NCI-H526 (cell line): ENCODE measurements at places on chromosomes 7 and 10.

DNA sequence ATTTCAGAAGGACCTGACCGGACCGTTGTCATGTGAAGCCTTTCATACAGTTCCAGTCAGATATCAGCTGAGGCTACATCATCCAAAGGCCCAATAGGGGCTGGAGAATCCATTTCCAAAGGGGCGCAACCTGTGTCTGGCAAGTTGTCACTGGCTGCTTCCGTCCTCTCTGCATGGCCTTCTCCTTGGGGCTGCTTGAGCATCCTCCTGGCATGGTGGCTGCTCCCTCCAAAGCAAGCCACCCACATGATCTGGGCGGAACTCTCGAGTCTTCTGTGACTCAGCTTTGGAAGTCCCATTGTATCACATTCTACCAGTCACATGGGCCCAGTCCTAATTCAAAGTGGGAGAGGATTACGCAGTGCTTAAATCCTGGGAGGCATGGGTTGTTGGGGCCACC lies 207.0 kb upstream of the SHH start:
- no peak for DNase-seq

GRCh38 chr7:116339564-116339963 lies 129.2 kb downstream of the TES start:
- no peak for DNase-seq

GRCh38 chr7:51965454-51965853 lies 648.8 kb upstream of the COBL start:
- DNase-seq = no peak

DNA sequence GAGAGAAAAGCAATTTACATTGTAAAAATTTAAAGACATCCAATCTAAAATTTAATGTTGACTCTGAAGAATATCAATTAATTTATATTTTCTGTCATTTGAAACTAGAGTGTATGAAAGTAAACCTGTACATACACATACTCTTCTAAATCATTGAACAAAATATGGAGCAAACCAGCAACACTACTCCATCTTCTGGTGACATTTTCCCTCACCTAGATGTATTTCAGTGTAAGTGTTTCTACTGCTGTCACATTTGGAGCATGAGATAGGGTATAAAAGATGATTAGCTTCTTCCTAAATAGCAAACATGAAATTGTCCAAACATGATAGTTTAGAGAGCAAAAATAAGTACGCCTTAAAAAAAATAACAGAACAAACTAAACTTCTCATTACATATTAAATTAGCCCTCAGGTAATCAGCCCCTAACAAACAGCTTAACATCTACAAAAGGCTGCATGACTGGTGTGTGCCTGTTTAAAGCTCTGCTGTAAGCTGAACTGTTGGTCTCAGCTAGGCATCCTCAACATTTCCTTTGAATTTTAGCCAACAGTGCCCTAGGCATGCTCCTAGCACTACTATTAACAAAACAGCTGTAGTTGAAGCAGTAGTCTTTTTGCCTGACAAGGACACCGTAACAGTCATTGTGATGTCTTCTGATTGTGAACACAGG lies 189.8 kb downstream of the CTNNA3 start:
- no peak for DNase-seq

GRCh38 chr10:48839809-48840679 lies 99.6 kb downstream of the LRRC18 start:
- no peak for DNase-seq

DNA sequence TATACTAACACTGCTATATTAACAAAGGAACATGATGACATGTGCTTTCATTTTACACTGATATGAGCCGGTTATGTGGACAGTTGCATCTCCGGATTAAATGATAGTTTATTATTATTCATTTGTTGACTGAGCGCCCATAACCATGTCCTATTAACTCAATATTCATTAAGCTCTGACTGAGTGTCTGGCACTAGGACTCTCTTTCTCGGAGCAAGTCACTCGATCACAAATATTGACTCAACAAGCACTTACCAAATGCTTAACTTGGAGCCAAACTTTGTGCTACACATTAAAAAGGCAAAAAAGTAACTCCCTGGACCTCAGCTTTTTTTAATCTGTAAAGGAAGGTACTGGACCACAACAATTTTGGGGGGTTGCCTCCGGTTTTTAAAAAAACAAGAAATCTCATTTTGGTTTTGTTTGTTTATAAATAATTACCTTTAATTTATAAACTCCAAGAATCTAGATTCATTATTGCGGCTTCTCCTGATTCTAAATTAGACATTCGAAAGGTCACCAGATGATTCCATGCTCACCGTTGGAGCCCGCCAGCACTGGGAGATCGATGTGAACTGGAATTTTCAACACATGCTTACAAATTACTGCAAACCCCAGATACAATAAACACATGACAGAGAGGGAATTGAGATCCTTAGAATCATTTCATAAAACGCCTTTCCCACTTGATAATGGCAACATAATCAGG lies 8.9 kb upstream of the LYZL1 start:
- no peak for DNase-seq

DNA sequence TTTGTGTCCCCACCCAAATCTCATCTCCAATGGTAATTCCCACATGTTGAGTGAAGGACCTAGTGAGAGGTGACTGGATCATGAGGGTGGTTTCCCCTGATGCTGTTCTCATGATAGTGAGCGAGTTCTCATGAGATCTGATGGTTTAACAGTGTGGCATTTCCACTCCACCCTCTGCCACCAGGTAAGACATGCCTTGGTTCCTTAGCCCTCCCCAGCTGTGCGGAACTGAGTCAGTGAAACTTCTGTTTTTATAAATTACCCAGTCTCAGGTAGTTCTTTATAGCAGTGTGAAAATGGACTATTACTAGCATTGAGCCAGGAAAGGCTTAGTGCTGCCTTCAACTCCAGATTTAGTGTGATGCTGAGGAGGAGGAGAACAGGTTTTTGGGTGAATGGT lies 222.2 kb downstream of the ADRA2A start:
- DNase-seq = no peak

- no peak for DNase-seq
Measured at GRCh38 chr10:95728526-95728925, 27.4 kb upstream of the ENTPD1 start.

- DNase-seq = no peak
Measured at GRCh38 chr10:21427804-21428481, 97.5 kb downstream of the SKIDA1 start.

DNA sequence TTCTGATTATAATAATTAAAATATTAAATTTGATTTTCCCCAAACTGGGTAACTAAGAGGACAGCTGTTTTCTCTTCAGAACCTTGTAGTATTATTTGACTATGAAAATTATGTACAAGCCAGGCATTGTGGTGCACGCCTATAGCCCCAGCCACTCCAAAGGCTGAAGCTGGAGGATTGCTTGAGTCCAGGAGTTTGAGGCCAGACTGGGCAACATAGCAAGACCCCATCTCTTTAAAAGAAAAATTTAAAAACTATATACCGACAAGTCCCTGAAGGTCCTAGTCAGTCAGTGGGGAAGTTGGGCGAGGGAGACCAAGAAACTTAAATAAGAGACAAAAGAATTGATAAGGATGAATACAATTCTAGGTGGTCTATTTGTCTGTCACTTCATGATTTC lies 27.1 kb upstream of the UBE2D1 start:
- DNase-seq = no peak

DNA sequence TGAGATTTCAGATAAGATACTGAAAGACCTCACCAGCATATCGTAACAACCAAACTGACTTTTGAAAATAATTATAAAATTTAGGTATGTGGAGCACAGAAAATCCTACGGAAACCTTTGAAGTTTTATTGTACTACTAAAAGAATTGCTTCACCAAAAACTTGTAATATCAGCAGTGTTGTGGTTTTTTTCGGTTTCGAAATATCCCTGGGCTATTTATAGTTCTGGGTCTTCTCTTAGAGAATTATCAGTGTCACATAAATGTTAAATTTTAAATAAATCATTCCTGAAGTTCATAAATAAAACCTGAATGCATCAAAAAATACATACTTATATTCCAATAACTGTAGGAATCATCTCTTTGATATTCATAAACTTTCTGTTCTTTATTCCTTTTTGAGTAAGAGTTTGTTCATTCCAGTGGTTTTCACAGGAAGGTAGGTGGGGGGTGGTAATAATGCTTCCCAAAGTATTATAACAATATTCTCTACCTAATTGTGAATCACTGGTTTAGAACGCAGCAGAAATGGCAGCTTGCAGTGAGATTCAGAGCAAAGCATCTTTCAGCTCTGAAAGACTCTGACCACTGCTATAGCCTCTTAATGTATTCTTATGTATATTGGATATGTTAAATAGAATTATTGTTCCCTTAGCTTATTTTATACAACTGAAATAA lies 60.2 kb downstream of the ZNF277 start:
- no peak for DNase-seq

GRCh38 chr10:67127441-67127840 lies 201.6 kb downstream of the LRRTM3 start:
- no peak for DNase-seq

- no peak for DNase-seq
Measured at GRCh38 chr7:136030867-136031318, 53.7 kb upstream of the MTPN start.

DNA sequence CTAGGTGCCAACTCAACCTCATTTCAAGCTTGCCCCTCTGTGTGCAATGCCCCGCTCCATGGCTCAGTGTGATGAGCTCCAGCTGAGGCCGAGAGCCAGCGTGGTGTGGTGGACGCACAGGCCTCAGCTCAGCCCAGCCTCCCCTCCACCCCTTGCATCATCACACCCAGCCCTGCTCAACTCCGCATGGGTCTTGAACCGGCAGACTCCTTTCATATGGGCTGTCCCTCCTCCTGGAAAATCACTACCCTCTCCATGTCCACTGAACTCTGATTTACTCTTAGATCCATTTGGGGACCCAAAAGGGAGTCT lies 16.6 kb upstream of the SLC18A3 start:
- DNase-seq = no peak

DNA sequence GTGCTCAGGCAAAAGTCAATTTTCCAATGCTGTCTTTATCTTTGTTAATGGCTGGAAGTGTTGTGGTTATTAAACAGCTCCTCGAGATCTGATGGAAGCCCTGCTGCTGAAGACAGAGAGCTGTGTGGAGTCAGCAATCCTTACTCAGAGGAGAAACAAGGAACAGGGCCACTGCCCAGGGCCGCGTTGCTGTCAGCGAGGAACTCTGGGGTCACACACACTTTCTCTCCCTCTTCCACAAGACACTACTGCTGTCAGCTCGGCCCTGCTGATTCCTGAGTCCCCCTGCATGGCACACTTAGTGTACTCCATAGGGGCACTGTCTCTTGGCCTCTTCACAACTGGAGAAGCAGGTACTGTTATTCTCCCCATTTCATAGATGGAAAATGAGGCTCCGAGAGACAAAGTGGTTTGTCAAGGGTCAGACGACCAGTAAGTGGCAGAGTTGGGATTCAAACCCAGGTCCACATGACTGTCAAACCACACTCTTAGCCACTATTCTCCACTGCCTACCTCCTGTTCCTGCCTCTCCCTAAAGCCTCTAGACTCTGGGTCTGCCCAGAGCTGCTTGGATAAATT lies 29.3 kb upstream of the PDCD4 start:
- no peak for DNase-seq

DNA sequence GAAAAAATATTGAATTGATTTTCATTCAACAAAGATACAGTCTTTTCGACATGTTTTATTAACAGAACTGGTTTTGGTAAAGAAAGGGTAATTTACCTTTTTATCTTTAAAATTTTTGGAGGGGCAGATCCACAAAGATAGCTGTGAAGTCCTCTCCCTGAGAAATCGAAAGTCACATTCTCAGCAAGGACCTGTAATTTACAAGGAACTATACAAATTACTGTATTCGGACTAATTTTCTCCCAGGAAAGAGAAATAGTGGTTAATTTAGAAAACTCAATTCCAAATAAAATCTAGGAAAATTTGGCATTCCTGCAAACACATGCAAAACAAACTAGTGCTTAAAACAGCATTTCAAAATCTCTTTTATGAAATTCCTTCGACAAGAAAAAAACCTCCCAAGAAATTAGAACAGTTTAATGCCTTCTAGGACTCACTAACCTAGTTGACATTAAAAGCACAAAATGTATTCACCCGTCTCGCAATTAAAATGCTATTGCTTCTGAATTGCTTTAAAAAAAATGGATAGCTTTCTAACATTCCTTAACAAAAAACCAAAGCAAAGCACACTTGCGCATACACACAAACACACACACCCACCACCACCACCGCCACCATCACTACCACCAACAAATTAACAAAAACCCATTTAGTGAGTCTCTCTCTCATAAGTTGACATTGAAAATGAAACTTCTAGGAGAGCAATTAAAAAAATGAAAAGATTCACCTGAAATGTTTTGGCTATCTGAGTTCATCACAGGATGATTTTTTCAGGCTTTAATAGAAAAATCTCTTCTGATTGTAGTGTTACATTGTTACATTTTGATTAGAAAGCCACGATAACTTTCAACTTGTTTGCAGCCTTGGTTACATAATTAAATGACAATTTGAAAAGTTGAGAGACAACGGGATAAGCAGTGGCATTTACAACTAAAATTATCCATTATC lies 4.0 kb upstream of the NKX2-3 start:
- DNase-seq = no peak

DNA sequence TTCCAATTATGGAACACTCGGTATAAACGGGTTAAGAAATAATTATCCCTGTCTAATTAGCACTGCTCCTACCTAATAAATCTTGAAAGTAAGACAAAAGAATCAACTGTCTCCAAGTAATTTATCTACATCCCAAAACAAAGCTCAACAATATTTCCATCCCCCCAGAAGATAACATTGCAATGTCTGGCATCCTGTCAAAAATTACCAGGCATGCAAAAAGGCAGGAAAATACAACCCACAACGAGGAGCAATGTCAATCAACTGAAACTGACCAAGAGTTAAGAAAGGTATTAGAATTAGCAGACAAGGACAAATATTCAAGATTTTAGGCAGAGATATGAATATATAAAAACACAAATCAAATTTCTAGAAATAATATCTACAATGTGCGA lies 84.5 kb upstream of the SVIL start:
- DNase-seq = no peak

DNA sequence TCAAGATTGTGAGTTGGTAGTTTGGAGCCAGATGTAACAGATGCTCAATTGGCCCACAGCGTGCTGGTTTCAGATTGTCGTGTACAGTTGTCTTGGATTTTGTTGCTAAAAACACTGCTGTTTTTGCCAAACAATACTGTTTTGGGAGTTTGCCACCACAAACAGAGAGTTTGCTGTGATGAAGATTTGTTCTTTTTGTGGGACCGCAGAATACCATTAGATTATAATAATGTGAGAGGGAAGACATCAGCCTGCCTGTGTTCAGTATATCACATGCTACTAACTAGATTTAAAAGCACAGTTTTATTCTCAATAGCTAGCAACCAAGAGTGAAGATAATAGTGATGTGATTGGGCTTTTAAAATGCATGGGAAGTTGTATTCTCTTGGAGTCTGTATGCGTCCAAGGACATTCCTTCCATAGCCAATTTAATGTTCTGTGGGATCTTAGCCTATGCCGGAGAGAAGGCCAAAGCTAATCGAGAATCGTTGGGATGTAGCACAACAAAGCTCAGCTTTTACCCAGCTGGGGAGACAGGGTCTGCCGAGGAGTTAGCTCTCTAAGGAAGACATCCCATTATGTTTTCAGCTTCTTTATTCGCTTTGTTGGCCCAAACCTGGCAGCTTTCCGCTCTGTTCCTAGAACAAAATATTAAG lies 18.7 kb upstream of the ITGA8 start:
- DNase-seq = no peak

GRCh38 chr7:109094-109493 lies 83.3 kb upstream of the FAM20C start:
- no peak for DNase-seq
